MM.1S (cell line): ENCODE measurements at places on chromosomes 2 and 18.

GRCh38 chr2:6017736-6018286, 325.6 kb downstream of the SOX11 start:
- no peak for DNase-seq

GRCh38 chr2:236107942-236108625, 60.1 kb downstream of the GBX2 start:
- DNase-seq = no peak

DNA sequence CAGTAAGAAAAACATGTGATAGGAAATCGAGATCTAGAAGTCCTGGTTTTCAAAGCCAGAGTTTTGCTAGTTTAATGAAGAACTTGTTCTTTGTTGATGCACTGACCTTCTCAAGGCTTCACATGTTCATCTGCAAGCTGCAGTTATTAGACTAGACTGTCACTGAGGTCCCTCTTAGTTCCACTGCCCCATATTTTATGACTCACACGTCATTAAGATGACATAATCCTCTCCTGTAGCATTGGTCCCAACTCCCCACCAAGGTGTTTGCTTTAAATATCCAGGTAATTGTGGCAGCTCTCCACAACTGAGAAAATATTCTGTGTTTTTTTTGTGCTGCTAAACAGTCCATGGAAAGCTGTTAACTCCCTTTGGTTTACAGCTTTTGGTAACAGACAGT, 149.7 kb downstream of the MREG start:
- DNase-seq = no peak

GRCh38 chr2:21633911-21634310, 510.1 kb downstream of the TDRD15 start:
- DNase-seq = no peak

DNA sequence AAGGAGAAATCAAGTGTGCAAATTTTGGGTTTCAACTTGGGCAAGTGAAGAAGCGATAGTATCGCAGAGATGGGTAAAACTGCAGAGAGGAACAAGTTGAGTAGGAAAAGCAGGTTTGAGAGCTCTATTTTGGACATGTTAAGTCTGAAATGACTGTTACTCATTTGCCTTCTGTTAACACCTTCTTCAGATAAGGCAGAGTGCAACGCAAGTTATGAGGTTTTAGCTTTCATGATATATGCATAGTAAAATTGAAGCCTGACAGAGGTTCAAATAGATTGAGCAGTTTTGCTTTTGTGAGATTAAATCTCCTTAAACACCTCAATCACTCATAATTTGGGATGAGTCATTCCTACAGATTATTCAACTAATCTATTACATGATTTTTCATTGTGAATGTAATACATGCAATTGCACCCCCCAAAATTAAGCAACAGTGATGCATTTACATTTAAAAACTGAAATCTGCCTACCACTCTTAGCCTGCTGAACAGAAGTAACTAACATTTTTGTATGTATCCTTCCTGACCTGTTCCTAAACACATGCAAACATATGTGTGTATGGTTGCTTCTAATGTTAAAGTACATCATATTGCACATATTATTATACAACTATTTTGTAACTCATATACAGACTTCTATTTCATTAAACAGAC, 575.4 kb downstream of the ARHGAP15 start:
- no peak for DNase-seq

GRCh38 chr2:17718689-17719088, 34.9 kb downstream of the SMC6 start:
- DNase-seq = no peak

DNA sequence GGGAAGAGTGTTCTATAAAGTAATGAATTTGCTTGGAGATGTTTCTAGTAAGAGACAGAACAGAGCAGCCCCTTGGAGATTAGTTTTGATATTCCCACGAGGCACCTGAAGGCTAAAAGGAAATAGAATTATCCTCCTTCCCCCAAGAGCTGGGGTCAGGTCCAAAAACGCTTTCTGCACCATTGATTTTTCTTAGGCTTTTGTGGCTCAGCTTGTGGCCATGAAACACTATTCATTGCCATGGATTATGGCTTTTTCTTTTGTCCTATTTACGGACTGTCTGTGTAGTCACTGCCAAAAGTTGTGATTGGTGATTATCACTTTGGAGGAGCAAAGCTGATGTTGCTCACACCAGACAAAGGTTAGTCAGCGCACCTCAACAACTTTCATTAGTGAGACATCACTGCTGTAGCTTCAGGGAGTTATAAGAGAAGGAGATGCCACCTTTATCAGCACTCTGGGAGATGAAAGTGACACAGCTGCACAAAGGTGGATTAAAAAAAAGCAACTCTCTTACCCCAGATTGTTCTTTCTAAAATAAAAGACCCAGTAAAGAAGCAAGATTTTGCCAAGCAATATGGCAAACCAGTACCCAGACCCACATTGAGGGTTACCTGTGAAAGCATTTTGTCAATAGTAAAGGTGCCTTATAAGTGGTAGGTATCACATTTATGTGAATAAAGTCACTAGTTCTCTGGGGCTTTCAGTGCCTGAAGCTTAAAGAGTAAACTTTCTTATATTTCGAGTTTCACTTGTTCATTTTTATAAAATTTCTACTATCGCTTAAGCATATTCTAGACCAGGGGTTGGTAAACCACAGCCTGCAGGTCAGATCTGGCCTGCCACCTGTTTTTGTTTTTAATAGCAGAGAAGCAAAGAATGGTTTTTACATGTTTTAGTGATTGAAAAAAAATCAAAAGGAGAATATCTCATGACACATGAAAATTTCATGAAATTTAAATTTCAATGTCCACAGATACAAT, 10.6 kb downstream of the CXCR4 start:
- peak; percentile 81 for DNase-seq

- no peak for DNase-seq
Observed at GRCh38 chr2:200051611-200051945, 96.2 kb downstream of the MAIP1 start.

GRCh38 chr2:172991031-172991430, 84.6 kb upstream of the MAP3K20 start:
- DNase-seq = no peak

GRCh38 chr2:38100328-38100727, 24.4 kb upstream of the CYP1B1 start:
- no peak for DNase-seq

DNA sequence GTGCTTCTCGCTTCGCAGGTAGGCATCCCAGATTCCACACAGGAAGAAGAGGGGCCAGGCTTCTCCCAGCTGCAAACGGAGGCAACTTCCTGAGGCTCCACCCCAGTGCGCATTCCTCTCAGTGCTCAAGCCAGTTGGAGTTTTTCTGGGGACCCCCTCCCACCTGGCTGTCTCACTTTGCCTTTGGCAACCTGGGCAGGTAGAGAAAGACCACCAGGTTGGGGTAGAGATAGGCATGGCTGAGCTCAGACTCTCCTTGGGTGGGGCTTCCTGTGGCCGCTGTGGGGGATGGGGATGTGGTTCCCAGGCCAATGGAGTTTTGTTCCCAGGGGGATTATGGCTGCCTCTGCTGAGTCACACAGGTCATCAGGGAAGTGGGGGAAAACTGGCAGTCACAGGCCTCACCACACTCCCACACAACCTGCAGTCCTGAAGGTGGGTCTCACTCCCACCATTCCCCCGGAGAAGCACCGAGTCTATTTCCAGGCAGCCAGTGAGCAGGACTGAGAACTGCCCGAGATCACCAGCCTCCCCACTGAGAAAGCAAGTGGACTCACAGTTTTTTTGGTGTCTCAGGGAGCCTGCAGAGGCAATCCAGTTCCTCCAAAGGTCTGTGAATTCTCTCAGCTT, 38.1 kb downstream of the SLC39A10 start:
- DNase-seq = no peak

- DNase-seq = no peak
Observed at GRCh38 chr2:101737478-101738255, 40.2 kb downstream of the MAP4K4 start.

DNA sequence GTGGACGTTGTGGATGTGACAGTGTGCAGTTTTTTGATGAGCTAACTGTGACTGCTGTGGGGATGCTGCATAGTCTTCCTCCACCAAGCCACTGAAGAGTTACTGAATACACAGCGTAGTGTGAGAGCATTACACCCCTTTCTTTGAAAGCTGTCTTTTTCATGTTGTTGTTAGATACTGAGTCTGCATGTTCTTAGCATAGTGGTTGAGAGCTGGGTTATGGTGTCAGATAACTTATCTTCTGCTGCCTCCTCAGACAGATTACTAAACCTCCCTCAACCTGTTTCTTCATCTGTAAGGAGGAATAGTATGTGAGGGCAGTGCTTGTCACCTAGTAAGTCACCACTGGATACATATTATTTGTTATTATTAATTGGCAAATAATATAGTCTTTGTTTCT, 63.2 kb downstream of the CEP192 start:
- DNase-seq = no peak

DNA sequence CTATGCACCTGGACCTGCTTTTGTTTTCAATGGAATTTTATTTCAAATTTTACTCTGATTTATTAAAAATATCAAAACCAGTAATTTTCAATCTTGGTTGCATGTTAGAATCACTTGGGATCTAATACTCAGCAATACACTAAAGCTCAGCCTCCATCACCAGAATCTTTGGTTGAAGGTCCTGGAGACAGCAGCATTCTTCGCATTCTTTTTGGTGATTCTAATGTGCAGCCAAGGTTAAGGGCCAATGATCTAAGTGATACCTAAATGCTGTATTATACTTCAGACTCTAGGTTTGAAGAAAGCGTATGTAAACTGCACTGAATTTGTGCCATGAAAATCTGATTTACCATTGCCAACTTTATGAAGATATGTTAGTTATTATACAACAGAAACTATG, 493.1 kb downstream of the XIRP2 start:
- DNase-seq = no peak

DNA sequence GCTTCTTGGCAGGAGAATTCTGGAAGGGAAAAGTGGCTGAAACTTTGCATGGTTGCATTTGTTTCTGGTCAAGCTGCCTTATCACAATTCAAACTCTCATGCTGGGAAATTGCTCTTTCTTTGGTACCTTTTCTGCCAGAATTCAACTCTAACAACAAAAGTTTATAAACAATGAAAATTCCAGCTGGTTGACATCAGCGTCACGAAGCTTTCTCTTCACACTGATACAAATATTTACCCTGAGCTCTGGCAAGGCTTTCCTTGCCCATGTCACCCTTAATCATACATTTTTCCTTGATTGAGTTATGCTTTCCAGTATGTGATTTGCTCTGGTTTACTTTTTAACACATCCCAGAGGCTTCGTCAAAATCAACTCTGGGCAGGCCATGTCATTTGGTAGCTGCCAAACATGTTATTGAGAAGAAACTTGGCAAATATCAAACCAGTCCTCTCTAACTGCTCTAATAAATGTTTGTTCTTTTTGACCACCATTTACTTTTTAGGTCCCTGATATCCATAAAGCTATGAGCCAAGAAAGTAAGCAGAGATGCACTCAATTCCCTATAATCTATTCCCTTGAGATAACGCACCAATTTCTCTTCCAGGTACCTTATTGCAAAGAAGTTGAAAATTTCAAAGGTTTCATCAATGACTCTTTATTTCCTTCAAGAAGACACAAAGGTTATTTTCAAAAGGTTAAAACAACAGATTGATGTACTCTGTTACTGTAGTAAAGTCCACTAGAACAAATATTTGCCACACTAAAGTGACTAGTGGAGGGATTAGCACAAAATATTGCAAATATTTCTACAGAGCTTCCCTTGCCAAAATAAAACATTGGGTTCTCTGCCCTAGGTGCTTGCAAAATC, 1241.1 kb upstream of the ZEB2 start:
- no peak for DNase-seq

DNA sequence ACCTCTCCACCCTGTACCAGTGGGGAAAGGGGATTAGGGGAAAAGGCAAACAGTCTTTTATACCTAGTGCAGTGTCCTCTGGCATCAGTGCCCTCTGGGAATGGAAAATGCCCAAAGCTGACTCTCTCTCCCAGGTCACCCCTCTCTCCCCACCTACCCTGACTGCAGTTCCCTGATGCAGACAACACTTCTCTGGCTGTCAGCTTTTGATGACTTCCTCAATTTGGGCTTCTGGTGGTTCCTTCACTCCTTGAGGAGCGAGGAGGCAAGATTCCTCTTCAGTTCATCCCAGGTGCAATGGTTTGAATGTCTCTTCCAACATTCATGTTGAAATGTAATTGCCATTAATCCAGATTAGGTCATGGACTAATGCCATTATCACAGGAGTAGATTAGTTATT, 19.7 kb upstream of the PPM1B start:
- no peak for DNase-seq
